CD14-positive monocyte (primary cell): ENCODE measurements at places on chromosomes 3 and 15.

- DNase-seq, result no peak
Observed at GRCh38 chr3:78712270-78712669, 1055.5 kb downstream of the ROBO1 start.

- no peak for DNase-seq
Observed at GRCh38 chr3:132623646-132624045, 26.6 kb downstream of the ACKR4 start.

DNA sequence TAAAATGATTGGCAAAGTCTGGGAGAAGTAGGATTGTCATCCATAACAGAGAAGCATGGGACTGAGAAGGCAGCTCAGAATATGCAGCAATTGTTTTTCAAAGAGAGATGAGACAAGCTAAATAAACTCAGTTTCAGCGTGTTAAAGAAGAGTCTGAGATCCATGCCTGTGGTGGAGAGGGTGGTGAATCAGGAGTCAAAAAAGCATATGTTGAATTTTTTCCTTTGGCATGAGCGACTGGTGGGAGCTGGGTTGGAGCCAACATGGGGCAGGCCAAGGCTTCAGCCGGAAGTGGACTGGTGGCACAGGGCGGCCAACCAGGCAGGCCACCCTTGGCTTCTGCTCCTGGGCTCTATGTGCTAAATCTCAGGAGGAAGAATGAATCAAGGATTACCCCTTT is 102.0 kb downstream of the SST start:
- no peak for DNase-seq

- DNase-seq, result peak; percentile 91
Observed at GRCh38 chr3:177358091-177358976, 161.1 kb upstream of the TBL1XR1 start.
